ENCODE measurements at places on chromosomes 4 and X. TPM values are rescaled to one million over a fixed set of nuclear protein-coding genes. Genes with fewer than 3 reads are reported as not detected.

TMEM154 gene
- 2.0 TPM for total RNA-seq

VSIG1 gene
- total RNA-seq = not detected

CRLF2 gene
- not detected for total RNA-seq

COX7B2 gene
- total RNA-seq = not detected

AMBN gene
- not detected for total RNA-seq

USP17L13 gene
- not detected for total RNA-seq

ITIH6 gene
- total RNA-seq = not detected

PRSS48 gene
- not detected for total RNA-seq

GRCh38 chr4:78689261-78689660 lies 86.9 kb upstream of the BMP2K start:
- H3K4me1 ChIP-seq = no peaks in the 10 kb centered on the region
- no peak overlapping the region for H3K27ac ChIP-seq
- no peak for DNase-seq

GRCh38 chrX:153966841-153967535 lies 4.6 kb downstream of the HCFC1 start:
- no peak for DNase-seq
- H3K4me1 ChIP-seq = no peaks in the 10 kb centered on the region
- no peaks in the 10 kb centered on the region for H3K27me3 ChIP-seq
- peaks cover 22% of the 10 kb centered on the region for H3K36me3 ChIP-seq
- H3K27ac ChIP-seq = peak overlapping the region; percentile 31

GRCh38 chrX:11480626-11481025 lies 185.1 kb downstream of the ARHGAP6 start:
- H3K27me3 ChIP-seq = no peaks in the 10 kb centered on the region
- no peak overlapping the region for H3K27ac ChIP-seq
- H3K4me1 ChIP-seq = no peaks in the 10 kb centered on the region
- no peak overlapping the region for H3K4me3 ChIP-seq
- H3K36me3 ChIP-seq = no peaks in the 10 kb centered on the region

GRCh38 chr4:61716426-61716825 lies 516.3 kb downstream of the ADGRL3 start:
- H3K27me3 ChIP-seq = no peaks in the 10 kb centered on the region
- H3K4me3 ChIP-seq = no peak overlapping the region
- no peaks in the 10 kb centered on the region for H3K36me3 ChIP-seq
- H3K27ac ChIP-seq = no peak overlapping the region
- H3K4me1 ChIP-seq = no peaks in the 10 kb centered on the region

DNA sequence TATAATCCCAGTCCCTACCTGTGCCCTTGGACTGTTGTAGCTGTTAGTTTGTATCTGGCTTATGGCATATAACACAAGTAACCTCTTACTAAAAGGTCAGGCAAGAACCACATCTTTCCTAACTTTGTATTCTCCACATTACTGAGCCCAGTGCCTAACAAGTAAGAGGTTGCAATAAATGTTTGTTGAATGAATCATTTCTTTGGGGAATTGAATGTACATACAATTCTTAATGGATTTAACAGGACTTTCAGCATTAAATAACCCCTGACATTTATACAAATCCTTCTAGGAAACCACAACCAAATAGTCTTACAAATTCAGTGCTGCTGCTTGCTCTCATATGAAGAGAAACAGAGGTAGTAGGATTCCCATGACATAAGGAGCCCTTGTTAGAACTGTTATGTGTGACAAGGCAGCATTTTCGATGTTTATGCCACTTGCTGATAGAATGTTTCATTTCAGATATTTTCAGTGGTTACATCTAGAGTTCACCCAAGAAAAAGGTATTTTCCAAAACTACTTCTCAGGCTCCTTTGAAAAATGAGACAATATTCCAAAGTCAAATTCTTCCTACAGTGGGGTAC lies 62.0 kb downstream of the MBNL3 start:
- H3K27ac ChIP-seq = no peak overlapping the region
- no peak overlapping the region for H3K4me3 ChIP-seq
- H3K27me3 ChIP-seq = no peaks in the 10 kb centered on the region
- no peaks in the 10 kb centered on the region for H3K36me3 ChIP-seq
- no peak for DNase-seq
- H3K4me1 ChIP-seq = no peaks in the 10 kb centered on the region

DNA sequence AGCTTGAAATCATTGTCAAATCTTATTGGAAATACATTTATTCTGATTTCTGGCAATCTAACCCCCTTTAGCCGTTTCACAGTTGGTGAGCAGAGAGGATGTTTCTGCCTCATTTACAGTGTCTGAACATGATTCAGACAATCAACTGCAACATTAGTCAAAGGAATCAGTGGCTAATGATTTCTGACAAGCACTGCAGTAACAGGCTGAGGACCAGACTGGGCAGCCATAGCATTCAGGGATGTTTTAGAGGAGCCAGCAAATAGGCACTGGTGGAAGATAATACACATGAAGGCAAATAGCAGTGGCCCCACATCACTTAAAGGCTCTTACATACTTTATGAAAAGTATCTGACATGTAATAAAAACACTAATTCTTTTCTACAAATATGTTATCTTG lies 102.8 kb downstream of the TTC29 start:
- no peaks in the 10 kb centered on the region for H3K27me3 ChIP-seq
- H3K36me3 ChIP-seq = no peaks in the 10 kb centered on the region
- no peak overlapping the region for H3K4me3 ChIP-seq
- H3K4me1 ChIP-seq = no peaks in the 10 kb centered on the region
- H3K27ac ChIP-seq = no peak overlapping the region
- DNase-seq = no peak

GRCh38 chr4:104489731-104490095 lies 5.0 kb downstream of the CXXC4 start:
- H3K4me3 ChIP-seq = no peak overlapping the region
- H3K4me1 ChIP-seq = no peaks in the 10 kb centered on the region
- no peaks in the 10 kb centered on the region for H3K36me3 ChIP-seq

DNA sequence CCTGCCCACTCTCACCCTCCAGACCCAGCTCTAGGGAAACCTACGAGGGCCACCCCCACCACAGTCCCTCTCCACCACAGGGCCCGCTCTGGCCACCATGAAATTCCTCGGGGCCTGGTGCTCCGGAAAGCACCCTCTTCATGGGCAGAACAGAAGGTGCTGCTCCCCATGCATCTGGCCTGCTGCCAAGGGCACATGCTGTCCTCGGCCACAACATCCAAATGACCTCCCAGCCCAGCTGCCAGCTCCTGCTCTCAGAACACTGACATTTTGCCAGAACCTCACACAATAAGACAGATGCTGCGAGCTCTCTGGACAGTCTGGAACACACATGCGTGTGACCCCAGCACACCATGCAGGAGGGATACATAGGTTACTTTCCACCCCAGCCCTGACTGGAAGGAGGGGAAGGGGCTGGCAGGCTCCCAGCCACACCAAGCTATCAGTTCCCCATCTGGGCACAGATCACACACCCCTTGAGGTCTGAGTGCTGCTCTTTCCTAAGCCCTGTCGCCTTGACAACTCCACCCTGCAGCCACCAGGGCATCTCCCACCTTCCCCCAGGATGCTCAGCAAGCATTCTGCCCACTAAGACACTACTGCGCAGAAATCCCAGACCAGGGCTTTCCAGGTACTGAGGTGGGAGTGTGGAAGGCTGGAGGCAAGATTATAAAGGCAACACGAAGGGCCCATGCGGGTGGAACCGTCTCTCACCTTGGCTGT lies 5.8 kb downstream of the CCNQ start:
- H3K27ac ChIP-seq = peak overlapping the region; percentile 48
- no peak overlapping the region for H3K4me3 ChIP-seq

DNA sequence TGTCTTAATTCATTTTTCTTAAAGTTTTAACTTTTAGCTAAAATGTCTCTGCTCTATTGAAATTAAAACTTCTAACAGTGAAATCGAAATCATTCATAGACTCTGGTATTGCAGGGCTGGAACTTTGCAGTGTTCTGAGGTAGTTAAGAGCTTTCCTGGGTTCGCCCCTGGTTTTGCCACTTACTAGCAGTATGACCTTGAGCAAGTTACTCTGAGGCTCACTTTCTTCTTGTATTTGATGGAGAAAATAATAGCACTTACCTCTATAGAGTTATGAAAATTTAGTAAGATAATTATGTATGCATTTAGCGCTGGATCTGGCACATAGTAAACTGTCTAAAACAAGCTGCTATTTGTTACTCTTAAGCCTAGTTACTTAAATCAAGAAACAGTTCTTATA lies 1.7 kb downstream of the SLAIN2 start:
- DNase-seq = no peak
- H3K36me3 ChIP-seq = no peaks in the 10 kb centered on the region
- peak overlapping the region; percentile 86 for H3K4me3 ChIP-seq
- H3K27me3 ChIP-seq = no peaks in the 10 kb centered on the region
